ENCODE measurements at places on chromosomes 3 and 15. TPM values are rescaled to one million over a fixed set of nuclear protein-coding genes. Genes with fewer than 3 reads are reported as not detected.

CKMT1B gene
- total RNA-seq, result not detected

CCR3 gene
- not detected for total RNA-seq

DZIP1L gene
- 15.2 TPM for total RNA-seq

MYH15 gene
- 0.19 TPM for total RNA-seq

STRIT1 gene
- total RNA-seq, result not detected

OR4F6 gene
- not detected for total RNA-seq

UQCC5 gene
- 11.6 TPM for total RNA-seq

GRM2 gene
- 0.09 TPM for total RNA-seq

BHLHE40 gene
- total RNA-seq, result 9.0 TPM

All from endothelial cell of coronary artery (primary cell).